Bone marrow (tissue), 2 donors: ENCODE measurements at places on chromosomes 3 and 15.

DNA sequence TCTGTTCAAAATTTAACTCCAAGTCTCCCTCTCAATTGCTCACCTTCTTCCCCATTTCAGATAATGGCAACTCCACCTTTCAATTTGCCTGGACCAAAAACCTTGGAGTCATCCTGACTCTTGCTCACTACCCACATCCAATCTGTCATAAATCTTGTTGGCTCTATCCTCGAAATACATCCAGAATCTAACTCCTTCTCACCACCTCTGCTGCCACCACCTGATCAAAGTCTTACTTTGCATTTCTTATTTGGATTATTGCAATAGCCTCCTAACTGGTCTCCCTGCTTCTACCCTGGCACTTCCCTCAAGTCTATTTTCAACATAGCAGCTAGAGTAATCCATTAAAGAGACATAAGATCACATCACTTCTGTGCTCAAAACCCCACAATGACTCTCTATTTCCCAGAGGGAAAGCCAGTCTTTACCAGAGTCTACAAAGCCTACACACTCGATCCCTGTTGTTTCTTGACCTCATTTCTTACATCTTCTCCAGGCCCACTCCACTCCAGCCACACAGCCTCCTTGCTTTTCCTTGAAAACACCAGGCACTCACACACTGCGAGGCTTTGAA lies 86.6 kb downstream of the GPR156 start:
- no peak for DNase-seq

GRCh38 chr15:67033571-67034044 lies 31.8 kb upstream of the SMAD3 start:
- no peak for DNase-seq

DNA sequence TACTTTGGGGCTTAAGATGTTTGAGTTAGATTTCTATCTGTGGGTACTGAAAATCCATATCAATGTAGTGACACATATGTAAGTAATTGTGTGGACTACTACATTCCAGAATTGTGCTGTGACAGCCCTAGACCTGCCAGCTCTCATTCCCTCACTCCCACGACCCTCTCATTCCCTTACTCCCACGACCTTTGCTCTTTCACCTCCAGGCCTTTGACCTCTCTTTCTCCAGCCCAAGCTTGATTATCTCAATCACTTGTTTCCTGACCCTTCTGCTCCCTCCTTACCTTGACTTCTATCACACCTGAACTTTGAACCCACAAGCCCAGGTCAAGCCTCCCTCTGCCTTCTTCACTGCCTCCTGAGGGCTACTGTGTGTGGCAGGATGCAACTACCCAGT lies 3.6 kb upstream of the RUVBL1 start:
- no peak for DNase-seq

DNA sequence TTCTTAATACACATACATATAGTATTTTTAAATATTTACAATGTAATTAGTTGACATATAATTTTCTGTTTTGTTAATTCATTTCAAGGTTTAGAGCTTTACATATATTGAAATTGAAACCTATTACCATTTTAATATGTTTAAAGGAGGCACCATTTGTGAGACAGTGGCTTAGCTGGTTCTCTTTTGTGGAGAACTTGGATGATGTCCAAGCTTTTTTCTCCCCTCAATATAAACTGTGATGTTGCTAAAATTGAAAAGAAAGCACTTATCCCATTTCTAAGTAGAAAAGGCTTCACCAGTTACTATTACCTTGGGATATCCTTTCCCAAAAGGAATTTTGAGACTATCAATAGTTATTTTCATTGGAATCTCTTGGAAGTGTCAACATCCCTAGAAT lies 707.2 kb downstream of the NTRK3 start:
- no peak for DNase-seq

DNA sequence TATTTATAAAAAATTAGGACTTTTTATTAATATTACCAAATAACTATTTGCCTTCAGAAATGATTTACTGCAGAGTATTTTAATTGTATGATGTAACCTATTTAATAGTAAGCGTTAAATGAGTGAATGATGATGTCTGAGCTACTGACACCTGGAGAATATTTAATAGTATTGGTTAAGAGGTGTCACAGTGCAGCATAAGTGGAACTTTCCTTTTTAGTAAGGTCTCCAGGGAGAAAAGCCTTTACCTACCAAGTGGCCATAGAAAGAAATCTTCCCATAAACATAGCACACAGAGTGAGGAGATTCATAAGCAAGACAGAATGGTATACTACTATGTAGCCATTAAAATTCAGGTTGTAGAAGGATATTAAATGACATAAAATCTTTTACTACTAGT lies 441.7 kb downstream of the TBL1XR1 start:
- DNase-seq = no peak

- no peak for DNase-seq
Measured at GRCh38 chr3:146078031-146078430, 83.0 kb downstream of the PLOD2 start.

- DNase-seq = no peak
Measured at GRCh38 chr3:87267953-87268645, 8.3 kb downstream of the POU1F1 start.

DNA sequence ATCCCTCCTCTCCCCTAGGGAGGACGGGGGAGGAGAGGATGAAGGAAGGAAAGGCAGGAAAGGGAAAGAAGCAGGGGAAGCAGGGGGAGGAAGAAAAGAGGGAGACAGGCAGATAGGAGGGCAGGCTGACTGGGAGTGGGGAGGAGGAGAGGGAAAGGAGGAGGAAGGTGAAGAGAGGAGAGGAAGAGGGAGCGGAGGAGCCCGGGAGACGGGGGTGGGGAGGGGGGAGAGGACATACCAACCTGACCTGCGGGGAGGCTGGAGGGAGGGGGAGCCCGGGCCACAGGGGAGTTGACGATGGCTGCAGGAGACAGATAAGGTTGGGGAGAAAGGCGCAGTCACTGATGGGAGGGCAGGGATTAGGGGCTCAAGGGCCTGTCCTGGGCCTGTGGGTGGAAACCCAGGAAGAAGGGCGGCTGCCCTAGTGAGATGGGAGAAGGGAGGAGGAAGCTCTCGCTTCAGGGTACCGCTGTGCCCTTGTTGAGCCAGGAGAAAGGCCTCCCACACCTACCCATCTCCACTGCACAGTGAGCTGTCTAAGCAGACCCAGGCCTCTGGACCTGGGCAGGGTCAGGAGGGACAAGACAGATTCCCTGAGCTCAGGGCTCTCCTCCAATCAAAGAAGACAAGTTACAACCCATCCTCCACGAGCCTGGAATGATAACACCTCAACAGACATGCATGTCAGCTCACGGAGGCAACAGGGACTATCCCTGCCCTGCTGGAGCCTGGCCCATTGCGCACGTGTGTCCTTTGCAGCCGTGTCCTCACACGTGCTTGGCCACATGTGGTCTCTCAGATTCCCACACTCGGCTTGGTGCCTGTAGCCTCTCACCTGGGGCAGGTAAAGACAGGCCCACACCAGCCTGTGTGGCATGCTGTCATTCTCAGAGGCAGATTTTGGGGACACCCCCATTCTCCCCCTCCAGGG lies 27.9 kb downstream of the C3orf18 start:
- no peak for DNase-seq

GRCh38 chr3:4581920-4582611 lies 88.9 kb downstream of the ITPR1 start:
- DNase-seq = no peak

GRCh38 chr15:39118510-39118909 lies 462.4 kb upstream of the THBS1 start:
- DNase-seq = no peak

DNA sequence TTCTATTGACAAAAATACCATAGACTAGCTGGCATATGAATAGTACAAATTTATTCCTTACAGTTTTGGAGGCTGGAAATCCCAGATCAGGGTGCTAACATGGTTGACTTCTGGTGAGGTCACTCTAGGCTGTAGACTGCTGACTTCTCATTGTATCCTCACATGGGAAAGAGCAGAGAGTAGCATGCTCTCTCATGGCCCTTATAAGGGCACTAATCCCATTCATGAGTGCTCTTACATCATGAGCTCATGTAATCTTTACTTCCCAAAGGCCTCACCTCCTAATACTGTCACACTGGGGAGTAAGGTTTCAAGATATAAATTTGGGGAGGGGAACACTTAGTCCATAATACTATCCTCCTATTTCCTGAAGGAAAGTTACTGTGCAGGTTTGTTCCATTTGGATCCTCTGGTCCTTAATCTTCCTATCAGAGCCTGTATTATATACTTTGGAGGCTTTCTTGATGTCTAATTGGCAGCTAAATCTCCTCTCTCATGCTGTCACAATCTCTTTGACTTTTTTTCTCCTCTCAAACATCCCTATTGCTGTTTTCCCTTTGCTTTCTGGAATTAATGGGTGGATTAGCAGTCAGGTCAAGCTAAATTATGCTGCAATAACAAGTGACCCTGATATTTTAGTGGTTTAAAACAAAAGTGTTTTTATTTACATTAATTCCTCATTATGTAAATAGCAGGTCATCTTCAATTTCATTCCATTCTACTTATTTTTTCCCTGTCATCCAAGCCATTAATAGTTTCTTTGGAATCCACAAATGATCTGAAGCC lies 23.1 kb upstream of the LEKR1 start:
- no peak for DNase-seq

DNA sequence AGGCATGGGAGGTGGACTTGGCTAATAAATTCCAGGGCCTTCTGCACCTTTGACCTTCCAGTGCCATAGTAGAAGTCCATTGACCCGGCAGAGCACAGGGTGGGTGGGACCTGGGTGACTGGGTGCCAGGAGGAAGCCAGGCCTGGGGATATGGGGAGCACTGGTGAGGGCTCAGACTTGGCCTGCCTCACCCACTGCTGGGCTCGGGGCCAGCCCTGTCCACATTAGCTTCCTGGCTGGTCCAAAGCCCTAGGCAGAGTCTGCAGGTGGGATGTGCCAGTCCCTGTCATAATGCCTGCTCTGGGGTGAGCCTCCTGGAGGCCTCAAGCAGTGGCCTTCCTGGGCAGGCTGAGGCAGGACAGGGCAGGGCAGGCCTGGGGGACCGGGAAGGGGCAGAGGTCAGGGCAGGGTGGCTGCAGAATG lies 38.1 kb upstream of the CHRNB4 start:
- DNase-seq = no peak

DNA sequence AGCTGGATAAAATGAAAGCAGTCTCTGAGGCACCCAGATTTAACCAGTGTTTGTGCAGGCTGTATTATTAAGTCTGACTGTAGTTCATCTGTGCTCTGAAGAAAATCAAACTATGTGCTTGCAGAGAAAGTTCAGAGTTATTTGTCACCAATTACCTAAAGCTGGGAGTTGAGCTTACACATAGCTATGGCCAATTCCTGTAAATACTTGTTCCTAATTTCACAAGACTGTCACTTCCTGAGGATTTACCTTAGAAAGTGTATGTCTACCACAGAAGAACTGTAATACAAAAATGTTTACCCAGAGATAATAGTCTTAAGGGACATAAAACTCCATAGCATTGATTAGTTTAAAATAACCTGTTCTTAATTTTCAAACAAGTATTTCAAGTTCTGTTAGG lies 628.4 kb upstream of the TGFBR2 start:
- DNase-seq = no peak

DNA sequence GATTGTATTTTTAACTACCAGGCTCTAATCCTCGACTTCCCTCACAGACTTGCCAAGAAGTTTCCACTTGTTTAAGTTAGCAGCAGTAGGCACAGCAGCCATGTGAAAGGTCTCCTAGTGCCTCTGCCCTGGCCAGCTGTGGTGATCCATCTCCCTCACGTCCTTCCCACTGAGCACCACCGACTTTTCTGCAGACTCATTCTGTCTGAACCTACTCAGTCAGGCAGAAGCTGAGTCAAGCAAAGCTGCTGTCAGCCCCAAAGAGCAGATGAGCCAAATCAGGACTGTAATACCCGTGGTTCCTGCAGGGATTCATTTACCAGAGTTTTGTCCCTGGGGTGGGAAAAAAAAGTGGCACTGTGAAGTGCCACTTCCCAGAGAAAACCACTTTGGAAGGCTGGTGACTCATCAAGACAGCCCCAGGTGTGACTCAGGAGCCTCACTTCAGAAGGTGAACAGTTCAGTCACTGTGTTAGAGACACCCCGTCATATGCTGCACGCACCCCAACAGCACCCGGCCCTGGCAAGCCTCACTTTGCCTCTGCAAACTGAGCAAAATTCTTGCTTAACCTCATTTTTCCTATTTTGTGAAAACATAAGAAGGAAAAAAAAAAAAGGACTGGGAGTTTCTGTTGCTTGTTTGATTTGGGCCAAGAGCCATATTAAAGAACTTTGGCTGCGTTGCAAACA lies 76.0 kb downstream of the WWTR1 start:
- no peak for DNase-seq

DNA sequence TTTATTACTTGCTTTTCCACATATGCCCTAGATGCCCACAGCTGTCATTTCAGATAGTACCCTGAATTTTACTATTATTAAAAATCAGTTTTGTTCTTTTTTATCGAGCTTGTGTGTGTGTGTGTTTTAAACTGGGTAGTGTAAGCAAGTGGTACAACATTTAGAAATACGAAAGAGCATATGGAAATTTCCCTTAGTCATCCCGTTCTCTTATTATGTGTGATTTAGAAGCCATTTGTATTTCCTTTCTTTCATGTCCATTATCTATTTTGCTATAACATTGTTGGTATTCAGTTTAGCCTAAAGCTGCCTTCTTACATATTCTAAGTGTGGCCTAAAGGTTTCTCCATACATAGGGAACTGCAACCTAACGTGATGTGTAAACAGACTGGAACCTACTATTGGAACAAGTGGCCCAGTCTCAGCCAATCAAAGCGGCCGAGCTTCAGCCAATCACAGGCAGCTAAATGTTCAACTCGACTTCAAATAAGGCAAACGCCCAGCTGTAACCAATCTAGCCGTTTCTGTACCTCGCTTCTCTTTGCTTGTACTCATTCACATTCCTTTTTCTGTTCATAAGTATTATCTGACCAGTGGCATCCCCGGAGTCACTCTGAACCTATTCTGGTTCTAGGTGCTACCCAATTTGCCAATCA lies 14.7 kb upstream of the SYN2 start:
- DNase-seq = no peak

- no peak for DNase-seq
Measured at GRCh38 chr15:90344662-90345061, 7.4 kb upstream of the ZNF774 start.

GRCh38 chr3:105979961-105980360 lies 111.1 kb upstream of the CBLB start:
- no peak for DNase-seq

GRCh38 chr3:115518100-115518852 lies 105.0 kb upstream of the GAP43 start:
- no peak for DNase-seq

- DNase-seq = no peak
Measured at GRCh38 chr15:72850833-72851232, 67.3 kb upstream of the ADPGK start.

DNA sequence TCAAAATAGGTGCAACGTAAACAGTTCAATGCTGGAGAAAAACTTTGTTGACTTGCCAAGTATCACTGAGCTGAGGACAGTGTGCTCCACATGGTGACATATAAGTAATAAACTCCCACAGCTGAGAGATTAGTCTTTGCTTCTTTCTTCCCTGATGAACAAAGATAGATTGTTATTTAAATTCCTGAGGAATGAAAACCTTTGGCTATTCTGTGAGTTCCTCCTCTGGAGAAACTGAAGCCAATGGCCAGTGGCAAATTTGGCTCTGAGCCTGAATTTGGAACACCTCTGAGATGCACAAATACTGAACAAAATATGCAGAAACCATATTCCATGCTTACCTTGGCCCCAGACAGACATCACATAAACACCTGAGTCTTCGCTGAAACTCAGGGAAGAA lies 63.3 kb downstream of the RPL22L1 start:
- no peak for DNase-seq

GRCh38 chr15:67897646-67898339 lies 57.9 kb upstream of the RNU6-1 start:
- no peak for DNase-seq

- no peak for DNase-seq
Measured at GRCh38 chr3:46925585-46925934, 48.0 kb downstream of the PTH1R start.
